ENCODE measurements at places on chromosomes 5 and 9.

- no peak for DNase-seq
Observed at GRCh38 chr5:159333545-159333925, 3.2 kb upstream of the IL12B start.

- no peak for DNase-seq
Observed at GRCh38 chr5:25255128-25255527, 610.4 kb upstream of the CDH10 start.

DNA sequence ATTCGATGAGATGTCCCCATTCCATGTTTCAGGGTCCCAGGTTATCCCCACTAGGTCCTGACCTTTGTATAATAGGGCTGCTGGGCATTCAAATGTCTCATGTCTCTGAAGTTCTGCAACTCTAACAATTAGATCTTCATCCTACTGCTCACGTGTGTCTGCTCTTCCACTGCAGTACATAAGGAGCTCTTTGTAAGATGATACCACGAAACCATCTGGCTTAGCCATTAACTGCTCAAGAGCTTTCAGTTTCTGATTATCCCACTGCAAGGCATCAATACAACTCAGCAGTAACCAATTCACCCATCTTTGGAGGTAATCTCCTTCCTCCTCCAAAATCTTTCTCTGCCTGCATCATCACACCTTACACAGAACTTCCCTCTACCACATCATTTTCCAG lies 49.9 kb upstream of the PPP2CA start:
- DNase-seq: no peak

- peak; percentile 35 for DNase-seq
Observed at GRCh38 chr5:76099286-76099702, 16.1 kb downstream of the SV2C start.

GRCh38 chr5:17127743-17128231 lies 89.6 kb upstream of the BASP1 start:
- DNase-seq: no peak

- DNase-seq: no peak
Observed at GRCh38 chr5:100186181-100186580, 349.0 kb upstream of the FAM174A start.

GRCh38 chr5:40106847-40107246 lies 572.9 kb upstream of the PTGER4 start:
- no peak for DNase-seq

DNA sequence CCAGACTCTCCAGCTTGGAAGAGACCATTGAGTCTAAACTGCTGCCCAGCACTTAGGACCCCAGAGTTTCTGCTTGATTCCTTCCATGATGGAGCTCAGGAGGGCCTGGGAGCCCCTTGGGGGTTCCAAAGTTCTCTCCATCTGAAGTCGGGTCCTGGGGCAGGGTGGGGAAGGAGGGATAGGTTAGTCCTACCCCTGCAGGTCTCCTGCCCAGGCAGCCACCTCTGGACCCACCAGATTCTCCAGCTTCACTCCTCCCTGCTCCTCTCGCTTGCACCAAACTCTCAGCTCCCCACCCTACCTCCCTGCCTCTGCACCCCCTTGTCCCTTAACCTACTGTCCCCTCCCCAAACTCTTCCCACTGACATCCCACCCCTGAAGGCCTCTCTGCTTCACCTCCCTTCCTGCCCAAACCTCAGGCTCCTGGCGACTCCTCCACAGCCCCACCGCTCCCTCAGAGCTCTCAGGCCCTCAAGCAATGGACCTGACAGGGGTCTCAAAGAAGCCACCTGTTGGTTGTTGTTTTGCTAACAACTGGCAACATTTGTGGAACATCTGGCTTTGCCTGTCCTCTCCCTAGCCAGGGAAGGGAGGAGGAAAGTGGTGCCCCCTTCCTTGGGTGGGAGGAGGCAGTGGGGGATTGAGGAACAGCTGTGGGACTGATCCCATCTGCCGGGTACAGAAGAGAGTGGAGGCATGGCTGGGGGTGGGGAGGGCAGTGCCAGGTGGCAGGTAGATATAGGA lies 137.5 kb downstream of the RGS3 start:
- no peak for DNase-seq

DNA sequence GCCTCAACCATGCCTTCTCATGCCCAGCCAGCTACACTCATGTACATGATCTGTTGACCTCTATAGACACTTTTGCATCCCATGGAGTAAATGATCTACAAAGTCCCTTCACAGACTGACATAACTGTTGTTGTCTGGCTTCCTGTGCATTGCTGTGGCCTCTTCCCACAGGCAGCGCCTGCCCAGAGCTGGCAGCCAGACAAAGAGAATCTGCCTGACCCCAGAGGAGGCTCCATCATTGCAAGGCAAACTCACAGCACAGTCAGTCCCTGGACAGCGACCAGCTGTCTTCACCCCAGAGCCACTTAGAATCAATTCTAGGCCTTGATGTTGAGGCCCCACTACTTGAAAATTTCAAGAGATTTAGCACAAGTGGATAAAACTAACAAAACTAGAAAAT lies 65.5 kb downstream of the INSYN2B start:
- no peak for DNase-seq

GRCh38 chr9:132234535-132234934 lies 72.7 kb downstream of the NTNG2 start:
- no peak for DNase-seq

GRCh38 chr9:100869326-100869725 lies 159.2 kb upstream of the PLPPR1 start:
- no peak for DNase-seq

DNA sequence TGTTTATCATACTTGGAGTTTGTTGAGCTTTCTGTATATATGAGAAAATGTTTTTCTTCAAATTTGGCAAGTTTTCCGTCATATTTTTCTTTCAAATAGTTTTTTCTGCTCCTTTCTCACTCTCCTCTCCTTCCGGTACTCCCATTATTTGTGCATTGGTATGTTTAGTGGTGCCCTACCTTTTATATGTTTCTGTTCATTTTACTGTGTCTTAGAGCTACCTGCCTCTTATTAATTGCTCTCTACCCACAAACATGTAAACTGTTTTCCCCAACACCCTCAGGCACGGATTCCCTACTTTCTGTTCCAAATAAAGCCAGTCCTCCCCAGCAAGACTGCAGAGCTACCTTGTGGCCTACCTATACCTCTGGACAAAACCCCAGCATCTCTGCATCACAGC lies 60.6 kb upstream of the S1PR3 start:
- DNase-seq: no peak

GRCh38 chr9:17810728-17811571 lies 232.1 kb downstream of the SH3GL2 start:
- peak; percentile 24 for DNase-seq

DNA sequence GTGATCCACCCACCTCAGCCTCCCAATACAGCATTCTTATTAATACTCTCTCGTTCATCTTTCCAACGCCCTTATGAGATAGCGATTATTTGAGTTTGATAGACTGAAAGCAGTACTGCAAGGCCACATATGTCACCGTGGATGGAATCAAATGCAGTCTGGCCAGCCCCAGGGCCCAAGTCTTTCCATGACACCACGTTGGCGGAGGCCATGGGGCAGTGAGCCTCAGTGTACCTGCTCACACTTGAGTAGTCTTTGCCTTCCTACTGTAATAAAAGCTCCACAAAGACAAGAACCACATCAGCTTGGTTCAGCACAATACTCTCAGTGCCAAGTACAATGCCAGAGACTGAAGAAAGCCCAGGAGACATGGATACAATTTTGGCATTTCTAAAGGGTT lies 88.5 kb downstream of the TTLL11 start:
- DNase-seq: no peak

GRCh38 chr5:131482617-131483016 lies 152.4 kb downstream of the RAPGEF6 start:
- no peak for DNase-seq

DNA sequence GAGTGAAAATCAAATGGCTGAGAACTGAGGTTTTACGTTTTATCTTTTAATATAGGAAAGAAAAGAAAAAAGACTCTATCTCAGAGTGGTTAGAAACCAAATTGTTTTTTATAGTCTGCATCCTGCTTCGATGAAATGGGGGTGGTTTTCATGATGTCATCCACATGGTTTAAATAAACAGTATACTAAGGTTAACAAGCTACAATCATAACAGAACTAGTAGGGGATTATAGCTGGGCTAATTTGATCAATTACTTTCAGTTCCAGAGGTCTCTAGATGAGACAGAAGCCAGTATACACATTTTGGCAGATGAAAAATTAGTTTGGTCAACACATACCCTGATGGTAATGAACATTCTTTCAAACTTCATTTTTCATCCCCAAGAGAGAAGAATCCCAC lies 106.3 kb upstream of the SNX2 start:
- no peak for DNase-seq

GRCh38 chr5:177491429-177491945 lies 5.9 kb downstream of the PDLIM7 start:
- no peak for DNase-seq

DNA sequence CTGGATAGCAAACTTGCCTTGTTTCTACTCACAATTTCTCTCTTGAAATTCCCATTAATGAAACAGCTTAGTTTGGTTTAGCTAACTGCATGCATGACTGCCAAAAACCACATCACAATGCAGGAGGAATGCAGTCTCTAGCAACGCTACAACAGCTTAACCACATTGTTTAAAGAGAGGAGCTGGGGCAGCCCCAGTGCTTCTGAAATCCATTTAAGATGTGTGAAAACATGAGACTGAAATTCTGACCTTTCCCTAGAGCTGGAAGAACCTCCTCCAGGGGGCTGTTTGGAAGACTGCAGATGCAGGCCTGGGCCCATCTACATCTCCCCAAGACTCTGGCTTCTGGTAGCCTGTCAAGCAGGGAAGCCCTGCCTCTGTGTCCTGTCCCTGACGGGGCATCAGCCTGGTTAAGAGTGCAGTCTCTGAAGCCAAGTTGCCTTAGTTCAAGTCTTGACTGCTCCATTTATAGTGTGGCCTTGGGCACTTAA lies 157.1 kb downstream of the ZNF462 start:
- no peak for DNase-seq

DNA sequence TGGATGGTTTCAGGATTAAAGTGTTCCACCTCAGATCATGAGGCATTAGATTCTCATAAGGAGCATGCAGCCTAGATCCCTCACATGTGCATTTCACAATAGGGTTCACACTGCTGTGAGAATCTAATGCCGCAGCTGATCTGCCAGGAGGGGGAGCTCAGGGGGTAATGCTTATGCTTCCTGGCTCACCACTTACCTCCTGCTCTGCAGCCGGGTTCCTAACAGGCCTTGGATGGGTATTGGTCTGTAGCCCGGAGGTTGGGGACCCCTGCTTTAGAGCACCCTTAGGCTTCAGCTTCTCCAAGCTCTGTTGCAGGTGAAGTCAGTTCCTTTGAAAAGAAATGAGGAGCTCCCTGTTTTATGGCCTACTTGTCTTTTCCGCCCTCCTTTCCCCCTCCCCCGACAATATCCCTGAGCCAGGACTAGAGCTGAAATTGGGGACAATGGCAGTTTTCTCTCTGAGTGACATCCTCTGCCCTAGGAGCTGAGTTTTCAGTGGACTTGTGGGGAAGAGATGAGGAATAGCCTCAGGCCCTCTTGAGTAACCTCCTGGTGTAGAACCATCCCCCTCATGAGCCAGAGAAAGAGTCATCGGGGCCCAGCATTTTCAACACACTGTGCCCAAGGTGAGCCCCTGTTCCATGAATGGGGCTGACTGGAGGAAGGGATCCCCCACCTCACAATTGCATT lies 16.2 kb upstream of the MAT2B start:
- peak; percentile 28 for DNase-seq

DNA sequence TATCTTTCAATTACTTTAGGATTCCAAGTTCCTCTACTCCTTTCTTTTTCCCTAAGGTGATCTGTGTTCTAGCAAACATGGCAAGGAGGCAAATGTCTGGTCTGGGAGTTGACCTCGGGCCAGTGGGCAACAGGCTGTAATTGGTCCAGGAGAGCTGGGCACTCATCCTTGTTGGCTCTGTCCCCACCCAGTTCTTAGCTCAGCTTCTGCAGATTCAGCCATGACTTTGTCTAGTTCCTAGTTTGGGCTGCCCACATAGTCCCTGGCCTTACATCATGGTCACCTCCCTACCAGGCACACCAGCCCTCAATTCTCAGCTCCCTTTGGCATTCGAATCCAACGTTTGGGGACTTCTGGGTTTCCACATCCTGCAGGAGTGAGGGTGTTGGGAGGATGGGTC lies 92.1 kb upstream of the DAP start:
- no peak for DNase-seq

DNA sequence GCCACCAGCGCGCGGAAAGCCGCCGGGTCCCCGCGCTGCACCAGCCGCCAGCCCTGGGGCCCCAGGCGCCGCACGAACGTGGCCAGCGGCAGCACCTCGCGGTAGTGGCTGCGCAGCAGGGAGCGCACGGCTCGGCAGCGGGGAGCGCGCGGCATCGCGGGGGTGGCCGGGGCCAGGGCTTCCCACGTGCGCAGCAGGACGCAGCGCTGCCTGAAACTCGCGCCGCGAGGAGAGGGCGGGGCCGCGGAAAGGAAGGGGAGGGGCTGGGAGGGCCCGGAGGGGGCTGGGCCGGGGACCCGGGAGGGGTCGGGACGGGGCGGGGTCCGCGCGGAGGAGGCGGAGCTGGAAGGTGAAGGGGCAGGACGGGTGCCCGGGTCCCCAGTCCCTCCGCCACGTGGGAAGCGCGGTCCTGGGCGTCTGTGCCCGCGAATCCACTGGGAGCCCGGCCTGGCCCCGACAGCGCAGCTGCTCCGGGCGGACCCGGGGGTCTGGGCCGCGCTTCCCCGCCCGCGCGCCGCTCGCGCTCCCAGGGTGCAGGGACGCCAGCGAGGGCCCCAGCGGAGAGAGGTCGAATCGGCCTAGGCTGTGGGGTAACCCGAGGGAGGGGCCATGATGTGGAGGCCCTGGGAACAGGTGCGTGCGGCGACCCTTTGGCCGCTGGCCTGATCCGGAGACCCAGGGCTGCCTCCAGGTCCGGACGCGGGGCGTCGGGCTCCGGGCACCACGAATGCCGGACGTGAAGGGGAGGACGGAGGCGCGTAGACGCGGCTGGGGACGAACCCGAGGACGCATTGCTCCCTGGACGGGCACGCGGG lies at the start of gene TERT:
TERT (minus strand) TSS at position 234 of the 815 bp plus-strand sequence; CDS start at position 155, 79 bp downstream.
- DNase-seq: peak; percentile 68

DNA sequence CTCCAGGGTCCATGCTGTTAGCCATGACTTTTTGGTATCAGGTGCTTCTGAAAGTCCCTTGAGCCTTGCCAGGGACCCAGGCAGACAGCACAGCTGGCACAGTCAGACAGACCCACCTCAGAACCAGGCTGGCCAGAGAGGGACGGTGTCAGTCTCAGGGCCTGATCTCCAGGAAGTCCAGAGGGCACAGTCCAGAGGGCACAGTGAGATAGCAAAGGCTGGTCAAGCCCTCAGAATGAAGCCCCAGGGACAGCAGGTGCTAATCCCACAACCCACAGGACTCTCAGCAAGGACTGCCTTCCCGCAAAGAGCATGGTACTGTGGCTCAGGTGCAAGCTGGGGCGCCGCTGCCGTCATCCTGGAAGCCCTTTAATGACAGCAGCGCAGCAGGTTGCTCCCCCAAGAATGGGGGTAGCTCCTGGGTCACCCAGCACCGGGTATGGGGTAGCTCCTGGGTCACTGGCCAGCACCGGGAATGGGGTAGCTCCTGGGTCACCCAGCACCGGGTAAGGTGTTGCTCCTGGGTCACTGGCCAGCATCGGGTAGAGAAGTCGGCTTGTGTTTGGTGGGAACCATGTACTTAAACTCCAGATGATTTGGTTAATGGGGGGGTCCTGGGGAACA lies 105.6 kb upstream of the PHYKPL start:
- DNase-seq: no peak

Data from CD4-positive, alpha-beta T cell treated with Interleukin-4 for 4 hours (primary cell).